Stimulated activated CD4-positive, alpha-beta T cell treated with anti-CD3 and anti-CD28 coated beads, TNF-alpha, amount 100 ng/mL, for 4 hours (primary cell): ENCODE measurements at places on chromosomes 4 and X.

DNA sequence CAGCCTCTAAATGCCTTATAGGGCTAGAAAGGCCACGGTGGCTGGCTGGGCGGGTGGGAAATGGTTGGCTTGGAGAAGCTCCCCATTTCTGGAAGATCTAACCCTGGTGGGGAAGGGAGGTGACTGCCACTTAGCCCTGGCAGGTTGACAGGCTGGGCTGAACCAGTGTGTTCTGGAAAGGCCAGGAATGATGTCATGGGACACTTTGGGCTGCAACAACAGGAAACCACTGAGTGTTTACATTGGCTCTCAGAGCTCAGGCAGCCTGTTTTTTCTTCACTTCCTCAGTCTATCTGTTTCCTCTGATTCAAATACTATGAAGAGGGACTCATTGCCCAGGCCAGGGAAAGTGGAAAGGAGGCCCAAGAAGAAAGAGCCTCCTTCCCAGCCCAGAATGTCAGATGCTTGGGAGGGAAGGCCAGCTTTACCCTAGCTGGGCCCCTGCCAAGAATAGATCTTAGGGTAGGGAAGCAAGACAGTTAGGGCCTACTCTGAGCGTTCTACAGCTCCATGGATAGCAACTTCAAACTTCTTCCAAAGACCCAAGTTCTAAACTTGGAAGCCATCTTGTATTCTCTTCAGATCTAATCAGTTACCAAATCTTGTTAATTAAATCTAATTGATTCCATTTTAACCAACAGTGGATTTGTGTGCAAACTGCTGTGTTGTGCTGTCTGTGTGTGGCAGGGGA is 65.8 kb upstream of the MSN start:
- no peak for DNase-seq

DNA sequence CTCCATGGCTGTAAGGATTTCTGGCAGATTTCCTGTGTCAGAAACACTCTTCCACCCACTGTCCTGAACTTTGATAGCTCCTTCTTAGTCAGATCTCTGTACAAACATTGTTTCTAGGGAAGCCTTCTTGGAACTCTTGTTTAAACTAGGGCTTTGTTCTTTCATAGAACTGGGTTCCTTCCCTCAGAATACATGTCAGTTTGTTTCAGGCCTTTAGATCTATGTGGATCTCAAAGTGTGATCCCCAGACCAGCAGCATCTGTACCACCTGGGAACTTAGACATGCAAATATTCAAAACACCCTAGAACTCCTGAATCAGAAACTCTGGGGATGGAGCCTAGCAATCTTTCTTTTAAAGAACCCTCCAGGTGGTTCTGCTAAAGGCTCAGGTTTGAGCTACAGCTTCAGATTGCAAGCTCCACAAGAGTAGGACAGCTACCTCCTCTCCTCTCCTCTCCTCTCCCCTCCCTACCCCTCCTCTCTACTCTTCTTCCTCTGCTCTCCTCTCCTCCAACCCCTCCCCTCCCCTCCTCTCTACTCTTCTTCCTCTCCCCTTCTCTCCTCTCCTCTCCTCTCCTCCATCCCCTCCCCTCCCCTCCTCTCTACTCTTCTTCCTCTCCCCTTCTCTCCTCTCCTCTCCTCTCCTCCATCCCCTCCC is 12.7 kb downstream of the RASSF6 start:
- DNase-seq: no peak

DNA sequence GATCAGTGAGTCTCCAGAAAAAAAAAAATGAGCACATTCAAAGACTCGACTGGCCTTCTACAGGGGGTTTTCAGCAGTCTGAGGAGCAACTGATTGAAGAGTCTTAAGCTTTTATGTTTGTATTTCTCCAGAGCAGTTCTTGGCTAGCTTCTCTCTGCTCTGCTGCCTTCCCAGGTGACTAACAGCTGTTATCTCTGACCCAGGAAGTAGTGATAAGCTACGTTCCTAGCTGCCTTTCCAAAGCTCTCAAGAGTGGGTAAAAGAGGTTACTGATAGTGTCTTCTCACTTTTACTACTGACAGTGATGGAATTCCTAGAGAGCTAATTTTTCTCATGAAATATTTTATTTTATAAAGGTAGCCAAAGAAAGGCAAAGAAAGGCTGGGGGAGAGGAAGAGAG is 66.6 kb downstream of the ENOX2 start:
- DNase-seq: no peak

GRCh38 chr4:99356992-99357391 is 4.4 kb upstream of the ADH1C start:
- DNase-seq: no peak
